Left ventricle myocardium inferior (tissue), 1 donor: ENCODE measurements at places on chromosomes 2 and 18.

GRCh38 chr2:44464437-44464836 lies 102.7 kb downstream of the CAMKMT start:
- no peak for DNase-seq

GRCh38 chr2:58098254-58099095 lies 51.9 kb downstream of the VRK2 start:
- no peak for DNase-seq

- no peak for DNase-seq
Measured at GRCh38 chr2:71879509-71880184, 268.0 kb downstream of the CYP26B1 start.

DNA sequence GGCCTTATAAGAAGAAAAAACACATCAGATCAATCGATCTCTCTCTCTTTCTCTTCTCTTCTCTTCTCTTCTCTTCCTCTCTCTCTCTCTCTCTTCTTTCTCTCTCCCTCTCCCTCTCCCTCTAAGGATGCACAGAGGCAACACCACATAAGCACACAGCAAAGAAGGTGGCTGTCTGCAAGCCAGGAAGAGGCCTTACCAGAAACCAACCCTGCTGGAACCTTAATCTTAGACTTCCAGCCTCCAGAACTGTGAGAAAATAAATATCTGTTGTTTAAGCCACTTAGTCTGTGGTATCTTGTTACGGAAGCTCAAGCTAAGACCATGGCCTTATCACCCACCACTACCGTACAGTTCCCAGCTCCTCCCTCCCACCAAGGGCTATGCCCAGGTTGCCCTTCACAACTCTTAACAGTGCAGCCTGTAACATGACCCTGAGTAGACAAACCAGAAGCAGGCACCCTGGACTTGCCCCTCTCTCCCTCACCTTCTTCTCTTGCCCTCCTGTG lies 25.2 kb upstream of the TMEM237 start:
- no peak for DNase-seq

DNA sequence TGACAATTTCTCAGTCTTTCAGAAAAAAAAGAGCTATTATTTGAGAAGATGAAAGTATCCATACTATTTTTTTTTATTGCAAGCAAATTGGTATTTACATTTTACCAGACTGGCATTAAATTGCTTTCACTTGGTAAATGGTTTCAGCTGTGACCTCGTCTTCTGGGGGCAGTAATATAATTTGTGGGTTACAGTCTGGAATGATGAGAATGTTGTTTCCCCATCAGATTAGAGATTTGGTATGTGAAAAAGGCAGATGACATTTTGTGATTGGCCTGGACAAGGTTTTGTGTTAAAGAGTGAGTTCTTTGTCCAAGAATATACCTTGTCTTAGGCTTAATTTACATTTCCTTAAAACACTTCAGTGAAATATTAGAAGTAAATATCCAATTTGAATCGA lies 390.1 kb upstream of the ST6GAL2 start:
- DNase-seq = no peak

DNA sequence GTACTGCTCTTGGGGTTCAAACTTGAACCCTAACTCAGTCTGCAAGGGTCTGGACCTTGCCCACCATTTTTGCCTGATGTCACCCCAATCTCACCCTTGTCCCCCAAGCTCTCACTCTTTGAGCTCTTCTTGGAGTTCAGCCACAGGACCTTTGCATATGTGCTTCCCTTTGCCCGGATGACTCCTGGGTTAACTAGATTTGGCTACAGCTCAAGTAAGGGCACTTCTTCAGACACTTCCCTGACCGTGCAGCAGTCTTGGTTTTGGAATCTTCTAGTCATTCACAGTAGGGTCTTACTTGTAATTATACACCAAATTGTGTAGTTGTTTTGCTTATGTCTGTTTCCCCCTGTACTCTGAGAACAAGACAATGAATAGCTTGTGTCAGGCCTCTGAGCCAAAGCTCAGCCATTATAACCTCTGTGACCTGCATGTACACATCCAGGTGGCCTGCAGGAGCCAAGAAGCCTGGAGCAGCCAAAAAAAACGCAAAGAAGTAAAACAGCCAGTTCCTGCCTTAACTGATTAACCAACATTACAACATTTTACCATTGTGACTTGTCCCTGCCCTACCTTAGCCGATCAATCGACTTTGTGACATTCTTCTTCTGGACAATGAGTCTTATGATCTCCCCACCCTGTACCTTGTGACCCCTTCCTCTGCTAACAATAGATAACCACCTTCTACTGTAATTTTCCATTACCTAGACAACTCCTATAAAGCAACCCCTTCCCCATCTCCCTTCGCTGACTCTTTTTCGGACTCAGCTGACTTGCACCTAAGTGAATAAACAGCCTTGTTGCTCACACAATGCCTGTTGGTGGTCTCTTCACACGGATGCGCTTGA lies 1.0 kb upstream of the MOGAT1 start:
- DNase-seq = no peak

- no peak for DNase-seq
Measured at GRCh38 chr2:168517816-168518215, 61.7 kb downstream of the CERS6 start.

DNA sequence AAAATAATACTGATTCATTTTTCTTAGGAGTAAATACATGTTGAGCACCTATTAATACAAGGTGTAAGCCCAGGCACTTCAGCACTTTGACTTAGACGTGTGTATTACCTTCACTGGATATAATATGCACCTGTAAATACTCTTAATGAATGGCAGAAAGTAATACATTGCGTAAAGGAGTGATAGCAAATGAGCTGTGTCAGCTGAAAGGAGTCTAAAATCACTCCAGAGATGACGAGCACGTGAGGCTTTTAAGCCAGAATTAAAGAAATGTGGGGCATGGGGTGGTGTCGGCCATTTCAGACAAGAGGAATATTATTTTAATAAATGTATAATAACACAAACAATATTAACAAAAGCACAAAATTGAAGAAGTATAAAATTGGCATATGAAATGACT lies 722.7 kb downstream of the EPHA4 start:
- no peak for DNase-seq
